NCI-H526 (cell line): ENCODE measurements at places on chromosomes 12 and 14.
A peak's percentile ranks its signal among the peaks of the same experiment; 100 is the strongest.

- DNase-seq: no peak
These were observed 36.4 kb upstream of the FICD start for GRCh38 chr12:108478611-108479206.

DNA sequence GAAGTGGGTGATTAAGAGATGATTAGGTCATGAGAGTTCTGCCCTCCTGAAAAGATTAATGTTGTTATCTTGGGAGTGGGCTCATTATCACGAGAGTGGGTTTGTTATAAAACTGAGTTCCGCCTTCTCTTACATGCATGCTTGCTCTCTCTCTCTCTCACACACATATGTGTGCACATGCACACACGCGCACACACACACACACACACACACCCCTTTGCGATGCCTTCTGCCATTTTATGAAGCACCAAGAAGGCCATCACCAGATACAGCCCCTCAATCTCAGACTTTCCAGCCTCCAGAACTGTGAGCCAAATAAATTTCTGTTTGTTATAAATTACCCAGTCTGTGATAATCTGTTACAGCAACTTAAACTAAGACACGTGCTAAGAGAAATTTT, 5.7 kb upstream of the SLC41A2 start:
- no peak for DNase-seq

DNA sequence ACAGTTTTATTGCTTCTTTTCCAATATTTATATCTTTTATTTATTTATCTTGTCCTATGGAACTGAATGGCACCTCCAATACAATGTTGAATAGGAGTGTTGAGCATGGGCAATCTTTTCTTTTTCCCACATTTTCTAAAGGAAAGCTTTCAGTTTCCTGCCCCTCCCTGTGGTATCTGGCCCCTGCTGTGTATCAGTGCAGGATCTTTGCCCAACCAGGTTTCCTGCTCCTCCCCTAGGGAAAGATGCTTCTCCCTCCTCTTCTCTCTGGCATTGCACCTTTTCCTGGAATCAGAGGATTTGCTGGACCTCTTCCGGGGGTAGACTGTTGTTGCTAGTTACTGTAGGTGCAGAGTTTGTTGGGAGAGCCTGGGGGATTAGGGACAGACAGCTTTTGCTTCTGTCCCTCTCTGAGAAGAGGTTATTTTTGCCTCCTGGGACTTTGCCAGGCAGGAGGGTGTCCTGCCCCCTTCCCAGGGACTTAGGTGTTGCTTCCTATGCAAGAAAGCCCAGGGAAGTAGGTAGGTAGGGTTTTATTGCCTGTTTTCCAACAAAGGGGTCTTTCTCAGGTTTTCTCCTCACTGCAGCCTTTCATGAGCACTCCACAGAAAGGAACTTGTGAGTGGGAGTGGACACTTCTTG, 67.6 kb downstream of the POLR3B start:
- DNase-seq: no peak

- no peak for DNase-seq
These were observed 1.0 kb downstream of the SOS2 start for GRCh38 chr14:50230401-50230700.

- DNase-seq: no peak
These were observed 165.4 kb downstream of the MDGA2 start for GRCh38 chr14:47509957-47510356.

GRCh38 chr12:50558970-50559369, 54.2 kb downstream of the DIP2B start:
- DNase-seq: no peak

GRCh38 chr12:10236720-10237119, 24.0 kb downstream of the GABARAPL1 start:
- no peak for DNase-seq

DNA sequence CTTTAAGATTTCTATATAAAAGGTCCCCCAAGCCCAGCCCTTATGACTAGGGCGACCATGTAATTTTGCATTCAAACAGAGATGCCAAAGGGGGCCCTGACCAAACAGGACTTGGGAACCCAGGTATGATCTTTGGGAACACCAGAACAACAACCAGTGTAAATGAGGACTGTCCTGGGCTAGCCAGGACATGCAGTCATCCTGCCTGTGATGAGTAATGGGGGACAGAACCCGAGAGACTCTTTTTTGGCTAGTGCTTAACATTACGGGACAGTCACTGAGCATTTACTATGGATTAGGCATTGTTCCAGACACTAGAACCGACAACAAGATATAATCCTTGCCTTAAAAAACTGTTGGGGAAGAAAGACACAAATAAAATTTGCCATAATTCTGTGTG, 337.3 kb downstream of the CACNA1C start:
- no peak for DNase-seq

DNA sequence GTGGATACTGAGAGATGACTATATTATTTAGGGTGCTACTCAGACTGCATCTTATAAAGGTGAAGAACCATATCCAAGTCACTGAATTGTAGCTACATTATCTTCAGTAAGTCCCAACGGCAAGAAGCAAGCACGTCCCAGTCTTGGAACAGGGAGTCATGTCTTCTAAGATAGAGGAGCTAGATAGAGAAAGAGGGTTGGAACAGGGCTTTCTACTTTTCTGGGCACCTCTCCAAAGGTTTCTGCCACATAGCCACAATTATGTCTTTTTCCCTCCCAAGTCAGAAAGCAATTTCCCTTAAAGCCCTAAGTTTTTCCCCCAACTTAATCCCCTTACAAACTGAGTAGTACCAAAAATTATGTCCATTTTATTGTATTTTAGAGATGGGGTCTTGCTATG, 22.4 kb downstream of the MAPK1IP1L start:
- no peak for DNase-seq

- no peak for DNase-seq
These were observed 27.2 kb upstream of the RESF1 start for GRCh38 chr12:31931796-31932715.

DNA sequence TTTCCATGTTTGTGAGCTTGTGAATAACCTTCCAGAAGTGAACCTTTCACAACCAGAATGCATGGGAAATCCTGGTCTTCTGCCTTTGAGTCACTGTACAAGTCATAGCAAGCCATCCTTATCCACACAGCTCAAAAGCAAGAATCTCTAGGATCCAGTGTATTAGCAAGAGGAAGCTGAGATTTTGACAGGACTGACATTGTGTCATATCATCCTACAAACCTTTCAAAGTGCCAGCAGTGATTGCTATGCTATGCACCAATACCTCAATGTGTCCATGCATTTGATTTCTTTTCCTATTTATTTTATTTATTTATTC, 13.5 kb upstream of the NRDE2 start:
- DNase-seq: no peak

GRCh38 chr12:120361506-120362208, 7.3 kb downstream of the MSI1 start:
- peak; percentile 26 for DNase-seq

DNA sequence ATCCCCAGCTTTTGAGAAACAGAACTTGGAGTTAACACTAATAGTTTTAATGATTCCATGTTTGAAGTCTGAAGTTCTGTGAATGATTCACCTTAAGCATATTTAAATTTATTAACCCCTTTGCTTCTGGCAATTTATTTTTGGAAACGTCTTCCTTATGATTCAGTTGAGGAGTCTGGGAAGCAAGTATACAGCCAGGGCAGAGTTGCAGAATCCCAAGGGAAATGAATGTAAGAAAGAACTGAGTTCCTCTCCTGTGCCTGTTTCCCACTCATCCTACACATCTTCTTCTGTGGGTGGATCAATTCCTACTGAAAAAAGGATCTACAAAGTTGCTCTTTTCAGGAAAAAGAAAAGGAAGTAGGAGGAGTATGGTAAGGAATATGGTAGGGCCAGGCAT, 108.2 kb upstream of the CCDC91 start:
- no peak for DNase-seq

DNA sequence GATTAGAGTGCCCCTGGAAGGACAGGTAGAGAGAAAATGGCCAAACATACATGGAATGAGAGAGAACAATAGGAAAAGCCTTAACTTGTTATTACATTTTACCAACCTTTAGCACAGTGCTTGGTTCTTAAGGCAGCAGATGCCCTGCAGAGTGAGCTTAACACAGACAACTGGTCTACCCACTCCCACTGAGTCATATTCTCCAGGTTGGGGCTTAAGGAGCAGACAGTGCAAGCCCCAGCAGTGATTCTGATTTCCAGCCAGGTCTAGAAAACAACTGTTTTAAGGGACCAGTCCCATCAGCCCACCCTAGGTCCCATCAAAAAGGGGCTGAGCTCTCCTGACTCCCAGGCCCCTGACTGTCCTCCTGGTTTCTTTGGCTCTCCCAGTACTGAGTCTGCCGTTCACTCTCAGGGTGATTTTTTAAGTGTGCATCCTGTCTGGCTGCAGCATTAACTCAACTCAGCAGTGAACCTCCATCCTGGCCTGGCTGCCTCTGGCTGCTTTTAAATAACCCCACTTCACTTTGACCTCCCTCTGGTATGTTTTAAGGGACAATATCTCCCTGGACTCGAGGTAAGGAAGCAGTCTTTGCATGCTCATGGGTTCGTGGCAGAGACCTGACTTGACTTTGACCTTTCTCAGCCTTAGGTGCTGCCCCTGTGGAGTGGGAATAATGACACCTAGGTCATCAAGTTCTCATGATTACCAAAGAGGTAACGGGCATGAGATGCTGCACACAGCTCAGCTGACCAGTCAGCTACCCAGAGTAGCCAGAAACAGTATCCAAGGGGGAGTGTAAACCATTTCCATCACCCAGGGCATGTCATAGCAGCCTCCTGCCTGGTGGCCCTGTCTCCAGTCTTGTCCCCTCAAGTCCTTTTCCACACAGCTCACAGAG, 210.7 kb upstream of the PWP1 start:
- DNase-seq: no peak

DNA sequence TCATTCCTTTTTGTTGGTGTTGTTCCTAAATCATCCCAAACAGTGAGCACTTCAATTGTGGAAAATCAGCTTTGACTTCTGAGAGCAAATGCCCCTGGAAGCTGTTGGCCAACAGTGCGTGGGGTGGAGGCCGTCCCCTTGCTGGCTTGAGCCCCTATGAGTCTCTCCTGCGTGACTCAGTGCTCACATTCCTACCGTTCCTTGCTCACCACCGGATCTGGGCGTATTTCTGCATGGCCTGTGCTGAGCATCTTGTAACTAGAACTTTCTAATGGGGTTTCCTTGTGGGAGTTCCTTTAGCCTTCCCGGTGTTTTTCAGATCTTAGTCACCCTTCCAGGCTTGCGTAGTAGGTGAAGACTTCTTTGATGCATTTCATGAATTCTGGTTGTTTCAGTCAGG, 14.7 kb downstream of the SERPINA1 start:
- no peak for DNase-seq

DNA sequence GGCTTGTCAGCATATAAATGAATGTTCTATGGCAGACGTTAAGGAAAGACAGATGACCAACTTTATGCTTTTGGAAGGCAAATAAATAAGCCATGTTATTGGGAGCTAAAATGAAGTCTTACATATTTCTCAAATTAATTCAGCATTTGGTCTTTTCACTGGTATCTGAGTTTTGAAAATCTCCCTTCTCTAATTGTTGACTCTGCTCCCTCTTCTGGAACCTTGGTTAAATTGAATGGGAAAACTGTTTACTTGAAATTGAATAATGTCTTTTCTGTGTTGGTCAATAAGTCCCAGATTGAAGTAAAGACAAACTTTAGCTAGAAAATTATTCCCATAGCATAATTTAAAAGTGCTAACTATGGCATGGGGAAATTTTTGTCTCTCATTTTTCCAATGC, 38.7 kb downstream of the LGR5 start:
- no peak for DNase-seq

DNA sequence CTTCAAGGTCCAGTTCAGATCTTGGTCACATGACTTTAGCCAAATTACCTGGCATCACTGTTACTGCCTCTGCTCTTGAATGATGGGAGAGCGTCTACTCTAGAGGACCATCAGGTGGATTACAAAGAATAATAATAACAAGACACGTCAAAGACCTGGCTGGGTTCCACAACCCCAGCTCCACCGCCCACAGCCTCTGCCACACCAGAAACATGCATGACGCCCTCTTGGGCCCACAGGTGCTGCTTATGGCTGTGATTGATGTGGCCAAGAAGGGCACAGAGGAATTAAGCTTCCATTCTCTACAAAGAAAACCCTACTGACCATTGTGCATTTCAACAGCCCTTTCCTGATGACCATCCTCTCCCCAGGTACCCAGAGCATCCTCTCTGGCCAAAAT, 18.2 kb downstream of the SERPINA3 start:
- DNase-seq: no peak

DNA sequence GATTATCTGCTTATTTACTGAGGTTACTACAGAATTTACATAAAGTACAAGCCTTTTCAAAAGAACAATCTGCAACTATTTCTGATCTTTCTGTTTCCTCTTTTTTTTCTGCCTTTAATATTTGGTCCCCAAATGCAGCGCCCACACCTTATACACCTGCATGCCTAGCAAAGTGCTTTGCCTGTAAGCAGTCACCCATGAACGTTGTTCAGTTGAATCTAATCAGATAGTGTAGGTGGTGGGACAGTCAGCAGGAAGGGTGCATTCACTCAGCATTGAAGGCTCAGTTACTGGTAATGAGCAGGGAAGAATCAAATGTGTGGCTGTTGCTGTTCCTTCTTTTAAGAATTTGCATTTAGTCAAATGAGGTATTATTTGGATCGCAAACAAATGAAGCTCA, 108.4 kb downstream of the GPR135 start:
- peak; percentile 95 for DNase-seq

- no peak for DNase-seq
These were observed 209.7 kb upstream of the ATP2B1 start for GRCh38 chr12:89918172-89918846.

- DNase-seq: no peak
These were observed 21.7 kb downstream of the NT5DC3 start for GRCh38 chr12:103819312-103819711.

DNA sequence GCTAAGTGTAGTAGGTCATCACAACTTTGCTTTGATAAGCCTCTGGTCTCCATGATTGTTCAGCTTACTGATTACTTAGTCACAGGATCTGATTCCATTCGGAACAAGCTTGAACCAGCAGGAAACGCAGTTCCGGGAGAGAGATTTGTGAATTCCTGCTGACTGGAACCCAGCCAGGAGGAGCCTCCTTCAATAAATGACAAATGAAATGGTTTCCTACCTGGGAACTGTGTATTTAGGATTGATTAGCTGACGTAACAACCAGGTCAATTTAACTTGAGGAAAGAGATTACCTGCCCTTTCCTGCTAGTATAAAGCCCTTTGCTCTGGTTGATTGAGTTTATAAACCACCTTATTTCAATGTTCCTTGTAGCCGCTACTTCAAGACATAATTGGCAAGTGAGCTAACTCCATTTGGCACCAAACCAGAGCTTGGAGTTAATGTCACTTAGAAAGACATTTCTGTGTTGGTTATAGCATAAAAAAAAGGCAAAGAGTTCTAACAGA, 35.1 kb upstream of the KCNH3 start:
- no peak for DNase-seq

DNA sequence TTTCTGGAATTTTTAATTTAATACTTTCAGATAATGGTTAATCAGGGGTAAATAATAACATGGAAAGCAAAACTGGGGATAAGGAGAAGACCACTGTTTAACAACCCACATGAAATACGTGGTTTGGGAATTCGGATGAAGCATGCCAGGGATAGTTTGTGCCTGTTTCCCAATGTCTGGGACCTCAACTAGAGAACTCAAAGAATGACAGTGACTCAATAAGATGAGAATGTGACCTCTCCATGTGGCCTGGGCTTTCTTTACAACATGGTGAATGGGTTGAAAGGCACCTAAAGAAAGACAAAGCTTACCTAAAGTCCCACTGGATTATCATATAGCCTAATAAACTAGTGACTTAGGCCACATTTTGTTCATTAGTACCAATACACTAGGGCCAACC, 460.3 kb upstream of the LRFN5 start:
- DNase-seq: no peak
